IMR-90 (cell line): ENCODE measurements at places on chromosomes 16 and 17. TPM values are rescaled to one million over a fixed set of nuclear protein-coding genes. Genes with fewer than 3 reads are reported as not detected.

DNA sequence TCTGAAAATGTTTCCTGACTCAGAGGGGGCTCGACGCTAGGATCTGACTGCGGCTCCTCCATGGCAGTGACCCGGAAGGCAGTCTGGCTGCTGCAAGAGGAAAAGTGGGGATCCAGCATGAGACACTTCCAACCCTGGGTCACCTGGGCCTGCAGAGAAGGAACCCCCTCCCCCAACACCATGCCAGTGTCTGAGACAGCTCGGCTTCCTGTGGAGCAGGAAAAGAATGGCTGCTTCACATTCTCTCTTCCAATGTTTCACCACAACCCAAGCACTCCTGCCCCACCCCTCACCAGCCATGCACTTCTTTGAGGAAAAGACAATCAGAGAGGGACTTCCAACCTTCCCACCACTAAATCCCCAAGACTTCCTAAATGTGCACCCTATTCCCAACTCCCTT, 10.8 kb downstream of the TP53 start:
- no peak for DNase-seq

GRCh38 chr16:15843635-15844279, 13.1 kb downstream of the MYH11 start:
- DNase-seq: peak; percentile 69

GRCh38 chr17:17141279-17141678, 64.9 kb downstream of the PLD6 start:
- no peak for DNase-seq

DNA sequence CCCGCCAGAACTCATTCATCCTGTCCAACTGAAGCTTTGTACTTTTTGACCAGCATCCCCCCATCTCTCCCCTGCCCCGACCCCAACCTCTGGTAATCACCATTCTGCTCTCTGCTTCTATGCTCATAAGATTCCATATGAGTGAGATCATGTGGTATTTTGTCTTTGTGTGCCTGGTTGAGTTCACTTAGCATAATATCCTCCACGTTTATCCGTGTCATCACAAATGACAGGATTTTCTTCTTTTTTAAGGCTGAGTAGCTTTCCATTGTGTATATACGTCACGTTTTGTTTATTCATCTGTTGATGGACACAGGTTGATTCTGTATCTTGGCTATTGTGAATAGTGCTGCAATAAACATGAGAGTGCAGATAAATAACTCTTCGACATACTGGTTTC, 278.9 kb downstream of the SNX29 start:
- DNase-seq: peak; percentile 44

DNA sequence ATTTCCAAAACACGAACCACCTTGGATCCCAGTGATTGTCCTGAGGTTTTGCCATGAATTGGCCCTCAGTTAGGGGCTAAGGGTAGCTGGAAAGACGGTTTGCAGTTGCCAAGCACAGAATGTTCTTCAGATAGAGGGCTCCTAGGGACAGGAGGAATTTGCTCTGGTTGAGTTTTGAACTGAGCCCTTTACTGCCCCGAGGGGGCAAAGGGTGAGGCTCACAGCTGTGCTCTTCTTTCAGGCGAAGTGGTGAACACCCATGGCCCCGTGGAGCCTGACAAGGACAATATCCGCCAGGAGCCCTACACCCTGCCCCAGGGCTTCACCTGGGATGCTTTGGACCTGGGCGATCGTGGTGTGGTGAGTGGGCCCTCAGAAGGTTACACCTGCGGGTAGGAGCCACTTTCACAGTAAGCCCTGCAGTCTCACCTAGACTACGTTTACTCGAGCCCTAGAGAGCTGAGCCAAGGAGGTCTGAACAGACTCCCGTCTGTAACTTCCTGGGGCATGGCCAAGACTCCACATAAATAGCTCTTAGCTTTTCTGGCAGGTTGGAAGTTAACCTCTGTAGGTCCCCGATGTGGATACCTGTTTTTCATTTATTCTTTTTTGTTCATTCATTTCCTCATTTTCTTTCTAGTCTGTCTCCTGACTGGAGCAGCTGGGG, 32.5 kb downstream of the NMT1 start:
- no peak for DNase-seq

The BRIP1 gene
- polyA plus RNA-seq: 5.5 and 6.1 TPM in 2 replicates

GRCh38 chr16:62408760-62409159, 372.5 kb upstream of the CDH8 start:
- DNase-seq: no peak

The SLFN13 gene
- polyA plus RNA-seq: 1.4 and 1.7 TPM in 2 replicates

The SOX15 gene
- 0.62 and 1.0 TPM in 2 replicates for polyA plus RNA-seq

The KRTAP1-5 gene
- 27.0 and 35.9 TPM in 2 replicates for polyA plus RNA-seq

The ASPA gene
- polyA plus RNA-seq: 0.02 TPM in 1 of 2 replicates, not detected in the other

The NRN1L gene
- 0.27 and 0.32 TPM in 2 replicates for polyA plus RNA-seq

The KRT28 gene
- polyA plus RNA-seq: not detected in 2 replicates

- DNase-seq: no peak
These were observed 82.1 kb upstream of the CLEC18B start for GRCh38 chr16:74503412-74503811.

DNA sequence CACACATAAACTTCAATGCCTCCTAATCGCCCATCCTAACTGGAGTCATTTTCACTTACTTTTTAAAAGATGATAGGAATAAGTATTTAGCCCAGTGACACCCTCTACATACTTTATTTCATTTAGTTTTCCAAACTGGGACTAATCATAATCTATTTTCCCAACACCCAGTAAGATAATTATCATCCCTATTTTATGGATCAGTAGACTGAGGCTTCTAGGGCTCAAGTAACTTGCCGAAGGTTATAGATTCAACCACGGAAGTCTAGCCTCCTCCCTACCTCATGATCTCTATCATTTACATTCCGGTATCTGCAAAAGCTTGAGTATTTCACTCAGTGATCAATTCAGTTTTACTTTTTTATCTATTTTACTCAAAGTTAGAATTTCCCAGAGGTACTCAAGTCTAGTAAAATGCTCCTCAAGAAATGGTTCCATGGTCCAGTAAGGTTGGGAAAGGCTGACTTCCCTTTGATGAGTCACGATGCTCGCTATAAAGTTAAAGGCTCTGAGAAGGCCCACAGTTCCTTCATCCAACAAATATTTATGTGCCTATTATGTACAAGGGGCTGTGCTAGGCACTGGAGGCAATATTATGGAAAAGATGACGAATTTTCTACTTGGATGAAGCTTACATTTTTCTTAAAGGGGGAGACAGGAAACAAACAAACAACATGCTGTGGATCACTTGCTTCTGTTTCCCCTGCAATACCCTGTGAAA, 75.1 kb downstream of the TOX3 start:
- DNase-seq: no peak

The HCRT gene
- polyA plus RNA-seq: not detected in 2 replicates

DNA sequence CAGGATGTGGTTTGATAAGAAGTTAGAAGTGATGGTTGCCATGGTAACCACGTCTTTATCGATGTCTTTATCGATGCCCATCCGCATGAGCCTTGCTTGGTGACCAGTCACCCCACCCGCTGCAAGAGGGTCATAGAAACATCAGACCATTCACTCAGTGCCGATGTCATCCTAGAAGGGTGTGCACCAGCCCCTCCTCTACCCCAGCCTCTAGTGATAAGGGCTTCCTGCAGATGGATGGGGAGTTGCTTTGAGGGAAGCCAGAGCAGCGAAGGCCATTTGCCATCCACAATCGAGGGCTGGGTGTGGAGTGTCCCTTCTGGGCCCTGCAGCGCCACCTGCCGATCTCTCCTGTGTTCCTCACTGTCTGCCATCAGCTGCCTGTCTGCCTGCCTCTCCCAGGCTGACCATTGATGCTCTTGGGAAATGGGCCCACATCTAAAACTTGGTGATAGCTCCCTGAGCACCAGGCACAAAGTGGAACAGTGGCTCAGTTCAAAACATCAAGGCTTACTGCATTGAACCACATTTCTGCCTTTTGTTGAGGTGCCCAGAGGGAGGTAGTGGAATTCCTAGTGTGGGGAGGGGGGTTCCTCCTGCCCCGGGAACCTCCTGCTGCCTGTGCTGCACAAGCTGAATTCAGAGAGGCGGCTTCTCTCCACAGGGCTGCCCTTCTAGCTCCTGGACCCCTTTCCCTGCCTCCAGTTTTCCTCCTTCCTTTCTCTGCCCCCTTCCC, 8.9 kb downstream of the CALB2 start:
- DNase-seq: peak; percentile 21

DNA sequence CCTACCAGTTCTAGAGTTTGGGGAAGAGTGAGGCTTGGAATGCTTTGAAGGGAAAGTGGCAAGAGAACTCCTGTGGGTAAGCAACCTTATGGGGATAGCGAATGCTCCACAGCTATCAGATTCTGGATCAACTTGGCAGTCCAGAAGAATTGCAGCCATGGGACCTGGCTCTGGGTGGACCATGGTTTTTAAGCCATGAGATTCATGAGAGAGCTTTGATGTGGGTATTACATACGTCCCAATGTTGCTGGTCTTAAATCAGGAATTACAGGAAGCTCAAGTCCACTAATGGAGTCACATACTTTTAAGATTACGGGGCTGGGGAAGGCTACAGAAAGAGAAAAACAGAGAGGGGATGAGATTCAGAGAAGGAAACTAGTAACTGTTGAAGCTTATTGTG, 142.5 kb upstream of the ELAC2 start:
- DNase-seq: peak; percentile 6

The SNAI3 gene
- 0.21 and 0.34 TPM in 2 replicates for polyA plus RNA-seq

The AGRP gene
- polyA plus RNA-seq: not detected in 2 replicates

DNA sequence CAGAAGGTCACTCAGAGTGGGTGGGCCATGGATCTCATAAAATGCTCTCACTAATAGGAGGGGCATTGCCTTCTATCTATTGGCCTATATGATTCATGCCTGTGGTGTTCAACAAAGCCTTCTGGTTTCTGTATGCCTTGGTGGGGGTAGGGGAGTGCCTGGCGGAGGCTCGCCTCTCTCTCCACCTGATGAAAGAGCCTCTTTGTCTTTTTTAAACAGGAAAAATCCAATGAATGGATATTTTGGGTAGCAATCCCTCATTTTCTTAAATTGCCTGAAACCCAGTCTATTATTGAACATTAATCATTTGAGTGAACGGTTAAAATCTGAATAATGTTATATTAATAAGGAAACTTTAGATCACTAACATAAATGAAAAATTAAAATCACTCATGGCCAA, 90.6 kb downstream of the TOX3 start:
- no peak for DNase-seq

- DNase-seq: no peak
These were observed 1.1 kb downstream of the TSEN54 start for GRCh38 chr17:75517297-75517865.
